ENCODE measurements at places on chromosomes 5 and 9. TPM values are rescaled to one million over a fixed set of nuclear protein-coding genes. Genes with fewer than 3 reads are reported as not detected.

Gene TAF11L10
- total RNA-seq: not detected

DNA sequence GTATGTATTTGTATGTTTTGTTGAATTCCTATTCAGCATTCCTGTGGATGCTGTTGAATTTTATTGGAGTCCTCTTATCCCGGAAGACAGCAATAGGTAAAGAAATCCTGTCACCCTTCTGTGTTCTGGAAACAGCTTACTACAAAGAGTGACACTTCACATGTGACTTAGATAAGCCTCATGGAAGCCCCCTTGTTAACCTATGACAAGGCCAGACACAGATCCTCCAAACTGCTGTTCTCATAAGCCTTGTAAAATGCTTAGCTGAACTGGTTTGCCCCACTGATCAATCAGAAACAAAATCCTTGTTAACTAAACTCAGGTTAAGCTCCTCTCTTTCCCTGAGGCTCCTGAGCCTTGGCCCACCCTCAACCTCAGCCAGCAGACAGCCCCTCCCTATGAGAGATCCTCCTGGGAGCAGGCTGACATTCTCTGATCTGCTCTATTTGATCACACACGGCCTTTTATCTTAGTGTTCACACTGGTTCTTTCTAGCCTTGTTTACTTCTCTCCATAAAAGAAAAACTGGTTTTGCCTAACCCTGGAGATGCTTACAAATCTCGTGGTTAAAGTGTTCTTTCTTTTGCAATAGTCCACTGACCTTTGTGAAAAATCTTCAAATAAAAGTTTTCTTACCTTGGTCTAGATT is 29.4 kb upstream of the ATP6V1G1 start:
- no peak overlapping the region for H3K27ac ChIP-seq
- no peaks in the 10 kb centered on the region for H3K27me3 ChIP-seq
- DNase-seq: no peak

GRCh38 chr9:17824616-17825264 is 245.9 kb downstream of the SH3GL2 start:
- no peaks in the 10 kb centered on the region for H3K36me3 ChIP-seq
- H3K4me3 ChIP-seq: no peak overlapping the region
- DNase-seq: no peak
- H3K4me1 ChIP-seq: no peaks in the 10 kb centered on the region
- H3K27ac ChIP-seq: no peak overlapping the region

DNA sequence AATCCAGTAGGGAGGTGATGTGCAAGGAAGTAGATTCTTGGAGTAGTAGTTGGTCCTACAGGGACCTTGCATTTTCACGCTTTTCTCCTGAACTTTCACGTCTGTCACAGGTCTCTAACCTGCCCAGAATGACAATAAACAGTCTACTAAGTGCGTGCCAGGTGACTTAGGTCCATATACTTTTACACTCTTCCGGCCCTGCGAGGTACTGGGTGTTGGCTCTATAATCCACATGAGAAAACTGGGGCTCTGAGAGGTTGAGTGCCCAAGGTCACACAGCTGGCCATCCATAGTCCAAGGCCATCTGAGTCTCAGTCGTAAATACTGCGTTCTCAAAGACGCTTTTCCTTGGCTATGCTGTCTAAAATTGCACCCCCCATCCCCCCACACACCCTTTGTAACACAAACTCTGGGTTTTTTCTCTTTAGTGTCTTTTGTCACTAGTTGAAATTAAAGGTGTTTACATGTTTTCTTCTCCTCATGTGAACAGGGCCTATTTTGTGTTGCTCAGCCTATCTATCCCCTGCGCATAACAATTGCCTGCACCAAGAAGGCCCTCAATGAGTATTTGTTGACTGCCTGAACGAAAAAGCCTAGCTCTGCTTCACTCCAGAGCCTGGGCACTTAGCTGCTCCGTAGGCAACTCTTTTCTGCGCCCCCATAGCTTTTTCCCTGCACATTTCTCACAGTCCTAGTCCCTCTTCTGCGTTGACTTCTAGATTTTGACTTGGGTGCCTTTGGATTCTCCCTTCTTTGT is 943 bp downstream of the SFXN1 start:
- H3K4me1 ChIP-seq: peaks cover 63% of the 10 kb centered on the region
- no peak for DNase-seq
- H3K36me3 ChIP-seq: peaks cover 53% of the 10 kb centered on the region
- no peaks in the 10 kb centered on the region for H3K27me3 ChIP-seq

GRCh38 chr5:6601271-6601670 is 31.6 kb downstream of the NSUN2 start:
- H3K36me3 ChIP-seq: peaks cover 49% of the 10 kb centered on the region
- H3K27me3 ChIP-seq: no peaks in the 10 kb centered on the region
- H3K27ac ChIP-seq: peak overlapping the region; percentile 34
- H3K4me3 ChIP-seq: no peak overlapping the region
- DNase-seq: no peak
- H3K4me1 ChIP-seq: no peaks in the 10 kb centered on the region

DNA sequence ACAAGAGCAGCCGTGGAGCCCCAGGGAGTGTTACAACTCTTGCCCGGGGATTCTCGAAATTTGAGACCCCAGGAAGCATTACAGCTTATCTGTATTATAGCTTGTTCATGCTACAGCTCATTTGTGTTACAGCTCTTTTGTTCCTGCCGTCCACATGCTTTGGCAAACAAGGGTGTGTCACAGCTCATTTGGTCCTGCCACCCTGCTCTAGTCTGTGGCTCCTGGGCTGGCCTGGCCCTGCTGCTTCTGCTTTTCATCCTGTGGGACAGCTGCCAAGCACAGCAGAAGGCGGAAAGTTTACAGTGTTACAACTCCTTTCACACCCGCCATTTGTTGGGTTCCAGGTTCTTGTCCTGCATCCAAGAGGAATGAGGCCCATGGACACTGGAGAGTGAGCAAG is 685.0 kb downstream of the SLCO4C1 start:
- no peaks in the 10 kb centered on the region for H3K36me3 ChIP-seq
- DNase-seq: no peak
- H3K27me3 ChIP-seq: no peaks in the 10 kb centered on the region
- H3K27ac ChIP-seq: no peak overlapping the region

- H3K36me3 ChIP-seq: no peaks in the 10 kb centered on the region
- no peak for DNase-seq
- peaks cover 3% of the 10 kb centered on the region for H3K4me1 ChIP-seq
- H3K4me3 ChIP-seq: no peak overlapping the region
- H3K27me3 ChIP-seq: no peaks in the 10 kb centered on the region
- no peak overlapping the region for H3K27ac ChIP-seq
These were observed 164.6 kb upstream of the MEF2C start for GRCh38 chr5:89047571-89047970.

Gene FSTL4
- 0.10 TPM for total RNA-seq
